Caki2 (cell line): ENCODE measurements at places on chromosomes 2 and 18.

- no peak for DNase-seq
Observed at GRCh38 chr2:228798458-228799207, 472.5 kb downstream of the PID1 start.

- no peak for DNase-seq
Observed at GRCh38 chr2:169072163-169072925, 3.0 kb downstream of the DHRS9 start.

DNA sequence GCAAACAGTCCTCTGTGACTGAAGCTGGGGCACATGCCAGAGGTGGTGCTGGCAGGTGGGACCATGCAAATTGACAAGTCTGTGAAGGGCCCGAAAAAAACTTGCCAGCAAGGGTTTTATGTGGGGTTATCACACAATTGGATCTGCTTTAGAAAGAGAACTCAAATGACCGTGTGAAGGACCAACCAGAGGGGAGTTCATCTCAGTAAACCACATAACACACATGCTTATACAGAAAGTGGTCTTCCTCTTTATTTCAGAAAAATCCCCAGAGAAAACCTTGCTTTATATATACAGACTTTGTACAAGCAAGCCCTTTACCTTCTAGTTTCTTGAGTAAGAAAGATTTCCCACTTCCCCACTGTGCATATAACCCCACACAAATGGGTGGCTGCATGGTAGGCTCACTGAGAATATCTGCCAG, 46.7 kb downstream of the KIDINS220 start:
- no peak for DNase-seq

GRCh38 chr2:171703574-171704347, 16.5 kb downstream of the DYNC1I2 start:
- peak; percentile 23 for DNase-seq

GRCh38 chr2:236870370-236870769, 215.3 kb upstream of the COPS8 start:
- no peak for DNase-seq

DNA sequence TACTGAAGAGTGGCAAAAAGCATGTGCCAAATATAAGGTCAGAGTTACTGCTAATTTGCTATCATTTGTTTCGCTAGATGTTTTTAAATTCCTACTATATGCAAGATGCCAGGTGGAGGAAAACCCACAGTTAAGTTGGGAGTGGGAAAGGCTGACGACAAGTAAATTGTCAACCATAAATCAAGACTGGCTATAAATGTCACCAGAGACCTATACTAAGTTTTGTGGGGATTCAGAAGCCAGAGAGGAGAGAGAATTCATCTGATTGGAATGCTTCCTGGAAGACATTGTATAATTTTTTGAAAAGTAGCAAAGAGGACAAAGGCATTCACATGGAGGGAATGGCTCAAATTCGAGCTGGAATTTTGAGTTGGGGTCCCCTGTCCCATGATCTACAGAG, 64.3 kb downstream of the CFAP221 start:
- no peak for DNase-seq

DNA sequence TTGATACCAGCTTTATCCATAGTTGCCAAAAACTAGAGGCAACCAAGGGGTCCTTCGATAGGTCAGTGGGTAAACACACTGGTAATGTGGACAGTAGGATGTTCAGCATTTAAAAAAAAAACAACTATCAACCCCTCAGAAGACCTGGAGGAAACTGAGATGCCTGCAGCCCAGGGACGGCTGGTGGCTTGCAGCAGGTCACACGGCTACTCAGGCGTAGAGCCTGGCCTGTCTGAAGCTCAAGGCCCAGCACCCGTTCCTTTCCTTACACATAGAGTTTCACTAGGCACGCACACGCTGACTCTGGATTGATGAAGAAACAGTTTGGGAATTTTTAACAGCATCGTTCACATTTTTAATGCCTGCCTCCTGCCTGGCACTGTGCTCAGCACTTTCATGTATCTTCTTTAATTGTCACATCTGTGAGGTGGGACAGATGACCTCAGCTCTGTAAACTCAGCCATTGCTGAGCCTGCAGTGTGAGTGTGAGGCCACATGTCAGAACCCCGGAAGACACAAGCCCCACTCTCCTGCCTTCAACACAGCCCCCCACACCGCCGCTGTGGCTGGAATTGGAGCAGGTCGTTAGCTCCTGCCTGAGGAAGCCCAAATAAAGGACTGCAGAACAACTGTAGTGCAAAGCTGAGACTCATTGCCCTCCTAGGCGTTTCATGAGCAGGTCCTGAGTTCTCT, 40.7 kb downstream of the TRAPPC12 start:
- no peak for DNase-seq

DNA sequence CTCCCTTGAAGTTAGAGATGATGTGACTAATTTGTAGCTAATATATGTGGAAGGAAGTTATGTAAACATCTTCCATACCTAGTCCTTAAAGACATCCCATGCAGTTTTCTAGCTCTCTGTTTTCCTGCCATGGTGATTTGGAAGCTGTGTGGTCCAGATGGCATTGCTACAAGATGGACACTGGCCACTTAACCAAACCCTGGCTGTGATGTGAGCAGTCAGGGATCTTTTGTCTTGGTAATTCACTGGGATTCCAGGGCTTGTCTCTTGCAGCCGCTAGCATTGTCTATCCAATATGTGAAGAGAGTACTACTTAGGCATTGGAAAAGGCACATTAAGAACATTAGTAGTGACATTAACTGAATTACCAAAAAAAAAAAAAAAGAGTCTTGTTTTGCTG, 139.9 kb upstream of the DOCK10 start:
- DNase-seq: no peak

- no peak for DNase-seq
Observed at GRCh38 chr2:107775211-107775610, 51.5 kb upstream of the RGPD4 start.
